Sigmoid colon (tissue), 7 donors: ENCODE measurements at places on chromosomes 7 and 10. TPM values are rescaled to one million over a fixed set of nuclear protein-coding genes. Genes with fewer than 3 reads are reported as not detected.

DNA sequence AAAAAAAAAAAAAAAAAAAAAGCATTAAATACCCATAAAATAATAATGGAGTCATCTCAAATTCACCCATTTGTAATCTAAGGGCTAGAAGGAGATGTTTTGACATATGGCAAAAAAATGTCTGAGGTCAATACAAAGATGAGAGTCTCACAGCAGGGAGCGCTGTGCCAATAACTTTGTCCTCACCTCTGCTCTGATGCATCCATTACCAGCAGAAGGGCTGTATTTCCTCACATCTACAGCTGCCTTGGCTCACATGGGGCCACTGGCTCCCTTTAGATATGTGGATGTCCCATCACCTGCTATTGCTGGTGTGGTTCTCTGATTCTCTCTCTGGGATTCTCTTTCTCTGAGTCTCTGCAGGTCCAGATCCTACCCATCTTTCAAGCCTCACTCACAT, 90.3 kb upstream of the FAM133B start:
- H3K4me1 ChIP-seq: no peaks in the 10 kb centered on the region
- no peaks in the 10 kb centered on the region for H3K27me3 ChIP-seq
- H3K4me3 ChIP-seq: no peak overlapping the region
- no peak for DNase-seq
- no peaks in the 10 kb centered on the region for H3K36me3 ChIP-seq

DNA sequence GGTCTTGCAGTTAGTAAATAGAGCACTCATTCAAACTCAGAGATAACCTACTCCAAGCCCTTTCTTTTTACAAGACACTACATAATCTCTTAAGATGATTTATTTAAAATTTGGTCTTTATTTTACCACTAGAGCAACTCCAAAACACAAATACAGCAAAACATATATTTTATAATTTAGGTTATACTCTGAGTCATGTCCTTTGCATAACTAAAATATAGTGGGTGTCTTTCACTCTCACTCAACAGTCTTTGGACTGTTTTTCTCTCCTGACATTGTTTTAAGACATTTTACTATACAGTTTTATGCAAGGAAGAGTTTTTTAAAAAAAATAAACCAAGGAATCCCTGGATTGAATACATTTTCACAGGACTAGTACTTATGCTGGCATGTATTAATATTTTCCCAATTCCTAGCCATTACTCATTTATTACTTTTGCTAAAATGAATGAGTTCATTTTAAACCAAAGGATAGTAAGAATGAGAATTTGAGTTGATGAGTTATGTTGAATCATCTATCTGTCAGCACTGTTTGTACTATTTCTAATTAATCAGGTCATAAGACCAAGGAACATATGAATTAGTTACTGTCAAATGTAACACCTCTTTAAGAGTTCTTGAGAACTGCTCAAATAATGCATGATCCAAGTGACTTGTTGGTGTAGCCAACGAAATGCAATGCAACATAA, 303.1 kb upstream of the FZD1 start:
- no peak for DNase-seq
- no peaks in the 10 kb centered on the region for H3K4me1 ChIP-seq
- no peaks in the 10 kb centered on the region for H3K36me3 ChIP-seq
- no peak overlapping the region for H3K4me3 ChIP-seq
- no peak overlapping the region for H3K27ac ChIP-seq
- H3K27me3 ChIP-seq: no peaks in the 10 kb centered on the region

Gene TMEM60
- total RNA-seq: 10.8 TPM

DNA sequence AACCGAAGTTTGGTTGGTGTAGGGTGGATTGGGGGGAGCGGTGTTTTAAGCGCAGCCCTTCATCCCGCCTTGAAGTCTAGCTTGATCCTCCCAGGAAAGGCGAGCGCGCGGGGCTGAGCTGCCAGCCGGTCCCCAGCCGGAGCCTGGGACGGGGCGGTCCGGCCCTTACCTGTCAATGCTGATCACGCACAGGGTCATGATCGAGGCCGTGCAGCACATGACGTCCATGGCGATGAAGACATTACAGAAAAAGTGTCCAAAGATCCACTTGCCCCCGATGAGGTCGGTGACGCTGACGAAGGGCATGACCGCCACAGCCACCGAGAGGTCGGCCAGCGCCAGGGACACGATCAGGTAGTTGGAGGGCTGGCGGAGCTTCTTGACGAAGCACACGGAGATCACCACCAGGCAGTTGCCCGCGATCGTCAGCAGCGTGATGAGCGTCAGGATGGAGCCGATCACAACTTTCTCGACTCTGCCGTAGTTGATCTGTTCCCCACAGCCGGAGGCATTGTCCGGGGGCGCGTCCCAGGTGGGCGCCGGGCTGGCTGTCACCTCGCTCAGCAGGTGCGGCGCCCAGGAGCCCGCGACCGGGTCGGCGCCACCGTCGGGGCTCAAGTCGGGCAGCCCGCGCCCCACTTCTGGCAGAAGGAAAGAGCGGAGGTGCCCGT, 740 bp downstream of the HTR7 start:
- peaks cover 29% of the 10 kb centered on the region for H3K27me3 ChIP-seq
- peak overlapping the region; percentile 71 for H3K27ac ChIP-seq
- peak overlapping the region; percentile 43 for H3K4me3 ChIP-seq
- peaks cover 7% of the 10 kb centered on the region for H3K4me1 ChIP-seq
- H3K36me3 ChIP-seq: no peaks in the 10 kb centered on the region

GRCh38 chr10:86176850-86177536, 189.6 kb downstream of the GRID1 start:
- H3K27me3 ChIP-seq: no peaks in the 10 kb centered on the region
- H3K4me1 ChIP-seq: no peaks in the 10 kb centered on the region
- no peak overlapping the region for H3K4me3 ChIP-seq
- H3K27ac ChIP-seq: no peak overlapping the region
- no peaks in the 10 kb centered on the region for H3K36me3 ChIP-seq

DNA sequence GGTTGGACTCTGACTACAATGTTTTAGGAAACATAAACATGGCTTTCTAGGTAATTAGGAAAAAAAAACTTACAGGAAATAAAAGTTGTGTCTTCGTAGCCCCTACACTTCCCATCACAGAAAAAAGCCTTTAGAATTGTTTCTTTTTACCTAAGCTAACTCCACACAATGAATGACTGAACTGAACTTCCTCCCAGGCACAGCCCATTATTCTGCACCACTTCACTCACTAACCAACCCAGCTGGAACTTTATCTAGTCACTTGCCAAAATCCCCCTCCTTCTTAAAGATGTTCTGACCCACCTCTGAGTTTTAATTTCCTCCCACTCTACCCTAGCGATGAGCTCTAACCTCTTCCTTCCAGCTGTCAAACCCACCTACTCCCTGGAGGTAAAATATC, 91.7 kb upstream of the MEOX2 start:
- no peak overlapping the region for H3K27ac ChIP-seq
- no peak for DNase-seq
- no peaks in the 10 kb centered on the region for H3K27me3 ChIP-seq
- no peak overlapping the region for H3K4me3 ChIP-seq
- H3K4me1 ChIP-seq: no peaks in the 10 kb centered on the region

DNA sequence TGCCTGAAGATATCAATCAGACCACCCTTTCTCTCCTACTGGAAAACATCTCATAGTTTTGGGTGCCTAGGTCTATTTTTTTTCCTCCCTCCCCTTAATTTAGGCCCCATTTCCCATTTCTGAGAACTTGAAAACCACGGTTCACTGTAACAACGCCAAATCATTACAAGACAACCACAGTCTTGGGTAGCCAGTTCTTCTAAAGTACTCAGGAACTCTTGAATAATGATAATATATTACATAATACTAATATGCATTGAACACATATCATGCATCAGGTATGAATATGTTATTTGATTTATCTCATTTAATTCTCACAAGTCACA, 185.1 kb upstream of the ADO start:
- DNase-seq: no peak
- no peaks in the 10 kb centered on the region for H3K36me3 ChIP-seq
- no peaks in the 10 kb centered on the region for H3K27me3 ChIP-seq
- H3K4me3 ChIP-seq: no peak overlapping the region
- H3K4me1 ChIP-seq: no peaks in the 10 kb centered on the region
- no peak overlapping the region for H3K27ac ChIP-seq

DNA sequence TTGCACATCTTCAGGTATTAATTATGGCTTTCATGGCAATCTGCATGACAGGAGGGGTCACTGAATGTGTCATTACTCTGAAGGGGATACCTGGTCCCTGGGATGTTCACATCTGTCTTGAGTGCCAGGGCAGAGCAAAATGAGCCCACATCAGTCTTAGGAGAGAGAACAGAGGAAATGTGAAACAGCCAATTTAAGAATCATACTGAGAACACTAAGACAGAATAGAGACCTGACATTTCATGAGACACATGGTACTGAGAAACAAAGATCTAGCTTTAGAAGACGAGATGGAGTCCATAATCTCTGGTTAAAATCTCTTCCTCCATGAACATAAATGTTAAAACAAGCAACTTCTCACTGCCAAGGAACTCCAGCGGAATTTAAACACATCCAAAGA, 34.1 kb upstream of the FZD1 start:
- no peak for DNase-seq
- no peaks in the 10 kb centered on the region for H3K4me1 ChIP-seq
- H3K36me3 ChIP-seq: no peaks in the 10 kb centered on the region
- no peak overlapping the region for H3K27ac ChIP-seq
- H3K4me3 ChIP-seq: no peak overlapping the region

DNA sequence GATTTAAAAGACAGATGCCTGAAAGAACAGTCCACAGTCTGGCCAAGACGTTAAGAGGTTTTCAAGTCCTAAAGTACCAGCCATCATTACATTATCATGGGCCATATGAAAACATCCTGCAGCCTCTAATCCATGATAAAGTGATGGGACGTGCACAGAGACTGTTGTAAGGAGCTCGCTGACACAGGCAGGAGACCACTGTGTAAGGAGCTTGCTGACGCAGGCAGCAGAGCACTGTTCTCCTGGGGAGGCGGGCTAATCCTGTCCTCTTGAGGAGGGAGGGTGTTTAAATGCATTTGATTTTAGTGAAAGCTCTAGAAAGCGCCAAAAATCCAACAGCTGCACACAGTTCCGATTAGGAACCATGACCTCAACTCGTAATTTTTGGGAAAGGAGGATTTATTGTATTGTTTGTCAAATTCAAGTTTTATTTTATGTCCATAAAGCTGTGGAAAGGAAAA, 16.9 kb downstream of the SVIL start:
- H3K27me3 ChIP-seq: no peaks in the 10 kb centered on the region
- H3K27ac ChIP-seq: peak overlapping the region; percentile 84
- peaks cover 81% of the 10 kb centered on the region for H3K4me1 ChIP-seq
- peak; percentile 87 for DNase-seq

DNA sequence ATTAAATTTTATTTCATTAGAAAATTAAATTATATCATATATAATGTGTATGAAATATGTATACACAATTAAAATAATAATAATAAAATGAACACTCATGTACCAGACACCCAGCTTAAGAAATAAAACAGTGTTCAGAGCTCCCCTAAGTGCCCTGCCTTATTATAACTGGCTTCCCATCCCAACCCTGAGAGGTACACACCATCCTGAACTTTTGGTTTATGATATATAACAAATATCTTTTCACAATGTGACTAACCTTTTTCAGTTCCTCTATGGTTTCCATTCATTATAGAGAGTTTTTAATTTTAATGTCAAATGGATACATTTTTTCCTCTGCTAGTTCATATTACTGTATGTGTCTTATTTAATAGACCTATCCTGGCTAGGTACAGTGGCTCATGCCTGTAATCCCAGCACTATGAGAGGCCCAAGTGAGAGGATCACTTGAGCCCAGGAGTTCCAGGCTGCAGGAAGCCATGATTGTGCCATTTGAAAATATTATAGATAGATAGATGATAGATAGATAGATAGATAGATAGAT, 24.0 kb upstream of the STEAP2 start:
- H3K4me3 ChIP-seq: no peak overlapping the region
- no peak for DNase-seq
- H3K4me1 ChIP-seq: no peaks in the 10 kb centered on the region
- H3K27me3 ChIP-seq: no peaks in the 10 kb centered on the region
- H3K27ac ChIP-seq: no peak overlapping the region

GRCh38 chr10:117132751-117133231, 5.3 kb downstream of the VAX1 start:
- H3K36me3 ChIP-seq: no peaks in the 10 kb centered on the region
- no peak for DNase-seq
- H3K4me1 ChIP-seq: peaks cover 48% of the 10 kb centered on the region
- H3K27ac ChIP-seq: no peak overlapping the region
- H3K27me3 ChIP-seq: peaks cover 99% of the 10 kb centered on the region
- no peak overlapping the region for H3K4me3 ChIP-seq

Gene GIMAP8
- total RNA-seq: 7.1 TPM

GRCh38 chr7:140304191-140304799, 94.0 kb downstream of the SLC37A3 start:
- no peaks in the 10 kb centered on the region for H3K36me3 ChIP-seq
- no peaks in the 10 kb centered on the region for H3K27me3 ChIP-seq
- no peak for DNase-seq
- H3K4me1 ChIP-seq: peaks cover 5% of the 10 kb centered on the region
- H3K27ac ChIP-seq: no peak overlapping the region
- H3K4me3 ChIP-seq: no peak overlapping the region

GRCh38 chr7:2710286-2710655, 22.3 kb downstream of the AMZ1 start:
- H3K4me3 ChIP-seq: no peak overlapping the region
- H3K4me1 ChIP-seq: peaks cover 12% of the 10 kb centered on the region
- no peaks in the 10 kb centered on the region for H3K27me3 ChIP-seq
- DNase-seq: no peak

- H3K27me3 ChIP-seq: no peaks in the 10 kb centered on the region
- no peaks in the 10 kb centered on the region for H3K36me3 ChIP-seq
- peak overlapping the region; percentile 34 for H3K27ac ChIP-seq
These were observed 629.7 kb downstream of the ACTR3B start for GRCh38 chr7:153389261-153389660.

Gene IQCE
- 6.4 TPM for total RNA-seq

- H3K27ac ChIP-seq: peak overlapping the region; percentile 79
- H3K27me3 ChIP-seq: no peaks in the 10 kb centered on the region
- DNase-seq: no peak
- peaks cover 22% of the 10 kb centered on the region for H3K4me1 ChIP-seq
These were observed 28.8 kb downstream of the STN1 start for GRCh38 chr10:103889121-103889720.

- no peak overlapping the region for H3K4me3 ChIP-seq
- H3K27me3 ChIP-seq: no peaks in the 10 kb centered on the region
- H3K4me1 ChIP-seq: peaks cover 1% of the 10 kb centered on the region
- no peak overlapping the region for H3K27ac ChIP-seq
These were observed 17.6 kb upstream of the FLNC start for GRCh38 chr7:128812514-128813168.

DNA sequence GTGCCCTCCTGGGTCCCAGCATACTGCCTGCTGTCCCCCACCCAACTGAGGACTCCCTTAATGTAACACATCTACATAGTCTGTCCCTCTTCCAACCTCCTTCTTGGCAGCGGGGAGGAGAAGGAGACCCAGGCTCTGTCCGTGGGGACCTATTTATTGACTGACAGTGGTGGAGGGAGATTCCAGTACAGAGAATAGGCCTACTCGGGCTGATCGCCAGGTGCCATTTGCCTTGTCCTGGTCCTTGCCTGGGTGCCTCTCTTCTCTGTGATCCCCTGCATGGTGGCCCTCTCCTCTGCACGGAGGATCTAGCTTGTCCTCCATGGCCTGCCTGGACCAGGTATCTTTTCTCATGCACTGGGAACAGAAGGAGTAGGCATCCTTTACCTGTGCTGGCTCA, 17.0 kb downstream of the GHRHR start:
- H3K36me3 ChIP-seq: no peaks in the 10 kb centered on the region
- H3K27ac ChIP-seq: no peak overlapping the region
- H3K4me1 ChIP-seq: no peaks in the 10 kb centered on the region
- peak; percentile 48 for DNase-seq
- H3K27me3 ChIP-seq: no peaks in the 10 kb centered on the region
- no peak overlapping the region for H3K4me3 ChIP-seq
